ENCODE measurements at places on chromosomes 12 and 14. TPM values are rescaled to one million over a fixed set of nuclear protein-coding genes. Genes with fewer than 3 reads are reported as not detected.

ANKRD33 gene
- not detected for total RNA-seq

NEUROD4 gene
- not detected for total RNA-seq

TEX52 gene
- total RNA-seq = not detected

KRT82 gene
- total RNA-seq = not detected

- no peak for DNase-seq
These were observed 59.0 kb upstream of the ARID2 start for GRCh38 chr12:45670346-45671065.
